ENCODE measurements at places on chromosomes 16 and 17. TPM values are rescaled to one million over a fixed set of nuclear protein-coding genes. Genes with fewer than 3 reads are reported as not detected.

CDK5R1 gene
- 3.5 TPM for total RNA-seq

MYOCD gene
- total RNA-seq: 2.0 TPM

TBX4 gene
- not detected for total RNA-seq

PDE6G gene
- total RNA-seq: 2.7 TPM

SYNGR3 gene
- 5.6 TPM for total RNA-seq

TMEM235 gene
- not detected for total RNA-seq

TNFRSF13B gene
- not detected for total RNA-seq

SOX8 gene
- total RNA-seq: 0.06 TPM

KRT28 gene
- total RNA-seq: not detected

AARS1 gene
- 86.1 TPM for total RNA-seq

FOXF1 gene
- 11.6 TPM for total RNA-seq

GFAP gene
- total RNA-seq: not detected

PPL gene
- total RNA-seq: 0.18 TPM

SNX20 gene
- 0.73 TPM for total RNA-seq

CRYBA1 gene
- total RNA-seq: not detected

PHKG2 gene
- total RNA-seq: 25.3 TPM

PRDM7 gene
- not detected for total RNA-seq

SALL1 gene
- 1.5 TPM for total RNA-seq

C1QTNF1 gene
- total RNA-seq: 7.3 TPM

RNF222 gene
- total RNA-seq: not detected

CACNA1G gene
- not detected for total RNA-seq

TEX14 gene
- not detected for total RNA-seq

ZNF287 gene
- total RNA-seq: 3.2 TPM

KRTAP2-2 gene
- total RNA-seq: not detected

GCGR gene
- total RNA-seq: not detected

TPSD1 gene
- not detected for total RNA-seq

TNS4 gene
- not detected for total RNA-seq

HBM gene
- not detected for total RNA-seq

KRTAP3-2 gene
- not detected for total RNA-seq

SLC16A6 gene
- 2.8 TPM for total RNA-seq

KRTAP4-8 gene
- not detected for total RNA-seq

XAF1 gene
- 82.8 TPM for total RNA-seq

CNTROB gene
- 16.7 TPM for total RNA-seq

SMIM5 gene
- total RNA-seq: not detected

ABCA8 gene
- 0.12 TPM for total RNA-seq

PPY gene
- total RNA-seq: not detected

CD19 gene
- not detected for total RNA-seq

GAS7 gene
- total RNA-seq: 1.2 TPM

FBXW10 gene
- total RNA-seq: not detected

DOC2A gene
- total RNA-seq: 0.06 TPM

GRAP gene
- 77.6 TPM for total RNA-seq

RNF112 gene
- not detected for total RNA-seq

DHRS7C gene
- not detected for total RNA-seq

CCL8 gene
- total RNA-seq: not detected

All from glomerular endothelial cell (primary cell).